Large intestine (tissue), 12 donors: ENCODE measurements at places on chromosomes 7 and 10.
A peak's percentile ranks its signal among the peaks of the same experiment; 100 is the strongest.

DNA sequence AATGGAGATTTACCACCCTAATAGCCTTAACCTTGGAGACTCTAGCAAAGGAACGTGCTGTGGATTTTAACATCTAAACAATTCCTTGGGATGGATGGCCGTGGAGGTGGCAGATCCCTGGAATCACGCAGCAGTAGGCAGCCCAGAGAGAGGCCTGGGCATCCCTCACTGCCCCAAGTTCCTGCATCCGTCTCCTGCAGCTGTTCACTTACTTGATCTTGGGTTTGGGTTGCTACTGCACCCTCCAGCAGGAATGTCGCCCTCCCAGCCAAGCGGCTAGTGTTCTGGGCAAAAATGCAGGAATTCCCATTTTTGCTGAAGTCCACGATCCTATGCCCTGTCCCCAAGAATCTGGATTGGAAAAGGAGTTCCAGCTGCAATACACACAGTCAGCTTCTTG, 166.7 kb upstream of the SH2B2 start:
- no peak for DNase-seq

DNA sequence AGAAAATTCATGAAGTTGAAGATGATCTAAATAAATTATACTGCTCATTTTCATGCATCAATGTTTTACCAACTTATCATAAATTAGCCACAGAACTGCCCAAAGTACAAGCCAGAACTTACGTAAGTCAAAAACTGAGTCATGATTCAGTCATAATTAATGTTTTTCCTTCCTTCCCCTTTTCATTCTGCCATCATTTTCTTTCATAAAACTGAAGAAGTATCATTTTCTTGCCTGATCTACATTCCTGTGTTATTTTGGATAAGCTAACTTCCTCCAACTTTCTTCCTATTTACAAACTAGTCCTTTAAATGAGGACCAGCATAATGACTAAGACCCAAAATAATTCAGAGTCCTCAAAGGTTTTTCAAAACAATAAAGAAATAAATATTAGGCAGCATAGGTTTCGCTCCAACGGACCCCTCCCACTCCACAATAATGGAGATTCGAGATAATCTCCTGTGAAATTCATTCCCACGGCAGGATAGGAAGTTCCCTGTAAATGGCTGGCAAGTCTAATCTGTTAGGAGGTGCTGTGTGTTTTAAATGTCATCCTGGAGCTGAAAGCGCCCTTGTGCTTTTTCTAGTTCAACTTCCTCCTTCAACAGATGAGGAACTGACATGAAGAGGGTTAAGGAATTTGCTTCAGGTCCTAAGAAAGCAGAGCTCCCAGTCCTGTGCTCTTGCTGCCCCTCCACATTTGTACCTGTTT, 218.9 kb downstream of the DOCK4 start:
- DNase-seq, result no peak

- no peak for DNase-seq
These were observed 22.4 kb downstream of the FBXW4 start for GRCh38 chr10:101672536-101672935.

- DNase-seq, result no peak
These were observed 279.0 kb downstream of the ELFN1 start for GRCh38 chr7:1948887-1949680.

GRCh38 chr10:74529205-74529604, 297.2 kb upstream of the KAT6B start:
- DNase-seq, result no peak

DNA sequence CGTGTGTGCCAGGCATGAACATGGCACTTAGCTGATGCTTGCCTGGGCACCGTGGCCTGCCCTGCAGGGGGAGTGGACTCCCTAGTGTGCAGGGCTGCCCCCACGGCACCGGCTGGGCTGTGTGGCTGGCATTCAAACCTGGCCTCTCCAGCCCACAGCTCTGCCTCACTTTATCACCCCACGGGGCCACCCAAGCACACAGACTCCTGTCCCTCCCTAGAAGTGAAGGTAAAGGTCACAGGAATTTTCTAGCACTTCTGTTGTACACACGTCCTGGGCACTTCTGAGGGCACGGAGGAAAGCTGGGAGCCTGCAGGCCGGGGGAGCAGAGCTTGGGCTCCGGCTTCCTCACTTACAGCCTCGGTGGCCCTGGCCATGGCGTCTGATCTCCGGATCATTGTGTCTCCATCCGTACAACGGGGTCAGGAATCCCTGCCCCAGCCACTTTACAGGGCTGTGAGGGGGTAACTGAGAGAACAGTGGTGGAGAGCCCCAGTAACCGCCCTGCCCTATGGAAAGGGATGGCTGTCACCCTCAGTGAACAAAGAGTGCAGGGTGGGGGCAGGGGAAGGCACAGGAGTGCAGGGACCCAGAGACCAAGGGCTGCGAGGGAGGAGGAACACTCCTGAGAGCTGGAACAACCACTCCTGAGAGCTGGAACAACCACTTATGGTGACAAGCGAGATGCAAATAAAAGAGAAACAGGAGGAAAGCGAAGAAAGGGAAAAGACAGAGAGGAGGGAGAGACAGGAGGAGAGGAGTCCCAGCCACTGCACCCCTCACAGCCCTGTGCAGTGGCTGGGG, 3.9 kb upstream of the PYROXD2 start:
- DNase-seq, result no peak

DNA sequence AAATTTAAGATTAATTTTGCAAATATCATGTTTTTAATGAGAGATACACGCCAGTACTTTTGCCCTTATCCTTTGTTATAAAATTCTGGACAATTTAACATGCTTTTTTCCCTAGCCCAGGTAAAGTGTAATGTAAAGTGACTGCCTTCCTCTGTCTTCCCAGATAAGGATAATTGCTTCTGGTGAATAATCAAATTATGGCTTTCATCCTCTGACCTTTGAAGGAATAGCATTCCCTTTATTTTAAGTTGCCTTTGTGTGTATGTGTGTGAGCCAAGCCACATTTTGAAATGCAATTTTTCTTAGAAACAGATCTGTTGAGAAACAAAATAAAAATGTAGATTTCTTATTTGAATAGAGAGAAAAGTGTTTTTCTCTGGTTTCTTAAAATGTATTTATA, 107.5 kb downstream of the ADAM22 start:
- no peak for DNase-seq

DNA sequence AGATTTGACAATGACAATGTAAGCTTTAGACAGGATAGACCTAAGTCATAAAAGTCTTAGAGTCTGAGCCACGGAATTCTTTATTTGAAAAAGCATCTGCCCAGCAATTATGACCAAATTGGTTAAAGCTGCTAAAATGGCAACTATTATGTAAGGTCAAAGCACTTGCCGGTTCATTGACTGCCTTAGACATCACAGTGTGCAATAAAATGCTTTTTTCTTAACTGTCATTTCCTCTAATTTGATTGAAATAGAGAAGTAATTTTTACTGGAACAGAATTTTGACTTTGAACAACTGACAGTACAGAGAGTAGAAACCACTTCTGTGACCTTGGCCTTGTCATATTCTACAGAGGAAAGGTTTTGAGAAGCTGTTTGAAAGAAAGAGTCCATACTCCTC, 142.9 kb downstream of the THSD7A start:
- no peak for DNase-seq

- peak; percentile 77 for DNase-seq
These were observed 148.9 kb downstream of the PARD3 start for GRCh38 chr10:34666008-34666704.

- no peak for DNase-seq
These were observed 289.9 kb upstream of the LRRN3 start for GRCh38 chr7:110800984-110801383.

DNA sequence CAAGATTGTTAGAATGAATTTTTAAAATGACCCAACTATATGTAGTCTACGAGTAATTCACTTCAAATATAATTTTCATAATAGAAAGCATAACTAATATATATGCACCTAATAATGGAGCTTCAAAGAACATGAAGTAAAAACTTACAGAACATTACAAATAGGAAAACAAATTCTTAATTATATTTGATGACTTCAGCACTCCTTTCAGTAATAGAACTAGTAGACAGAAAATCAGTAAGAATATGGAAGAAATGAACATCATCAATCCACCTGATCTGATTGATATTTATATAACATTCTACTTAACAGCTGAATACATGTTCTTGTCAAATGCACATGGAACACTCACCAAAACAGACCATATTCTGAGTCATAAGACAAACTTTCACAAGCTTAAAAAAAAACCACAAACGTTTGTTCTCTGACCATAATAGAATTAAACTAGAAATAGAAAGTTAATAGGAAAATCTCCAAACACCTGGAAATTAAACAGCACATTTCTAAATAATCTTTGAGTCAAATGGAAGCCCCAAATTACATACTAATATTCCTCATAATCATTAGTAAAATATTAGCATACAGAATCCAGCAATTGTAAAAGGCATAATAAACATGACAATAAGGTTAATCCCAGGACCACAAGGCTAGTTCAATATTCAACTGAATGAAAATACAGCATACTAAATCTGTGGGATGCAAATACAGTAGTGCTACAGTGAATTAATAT, 48.0 kb downstream of the BRAF start:
- no peak for DNase-seq

GRCh38 chr7:8232999-8233847, 28.7 kb downstream of the ICA1 start:
- peak; percentile 54 for DNase-seq

DNA sequence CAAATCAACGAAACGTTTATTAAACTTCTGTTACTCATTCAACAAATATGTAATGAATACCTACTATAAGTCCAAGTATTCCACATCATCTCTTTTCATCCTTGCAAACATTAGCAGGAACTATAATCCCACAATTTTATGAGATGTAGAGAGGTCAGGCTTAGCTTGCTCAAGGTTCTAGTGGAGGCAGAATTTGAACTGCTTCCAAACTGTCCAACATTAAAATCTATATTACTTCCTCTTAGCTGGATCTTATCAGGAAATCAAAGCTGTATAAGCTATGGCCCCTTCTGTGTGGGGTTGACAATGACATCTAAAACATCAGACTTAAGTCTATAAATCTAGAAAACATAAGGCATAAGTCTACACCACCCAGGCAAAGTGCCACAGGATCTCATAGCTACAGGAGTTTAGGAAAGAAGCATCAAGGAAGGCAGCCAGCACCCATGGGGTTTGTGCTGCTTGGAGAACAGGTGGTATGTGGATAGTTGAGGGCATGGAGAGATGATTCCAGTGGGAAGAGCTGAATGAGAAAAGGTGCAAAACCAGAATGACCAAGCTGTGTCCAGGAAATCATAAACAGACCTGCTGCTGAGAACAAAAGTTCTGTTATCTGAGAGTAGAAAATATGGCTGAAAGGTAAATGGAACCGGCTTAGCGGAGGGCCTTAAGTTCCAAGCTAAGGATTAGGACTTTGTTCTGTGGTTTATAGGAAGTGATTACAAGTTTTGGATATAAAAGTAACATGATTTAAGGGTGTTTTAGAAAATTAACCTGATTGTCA, 34.5 kb downstream of the PAPSS2 start:
- DNase-seq, result no peak

DNA sequence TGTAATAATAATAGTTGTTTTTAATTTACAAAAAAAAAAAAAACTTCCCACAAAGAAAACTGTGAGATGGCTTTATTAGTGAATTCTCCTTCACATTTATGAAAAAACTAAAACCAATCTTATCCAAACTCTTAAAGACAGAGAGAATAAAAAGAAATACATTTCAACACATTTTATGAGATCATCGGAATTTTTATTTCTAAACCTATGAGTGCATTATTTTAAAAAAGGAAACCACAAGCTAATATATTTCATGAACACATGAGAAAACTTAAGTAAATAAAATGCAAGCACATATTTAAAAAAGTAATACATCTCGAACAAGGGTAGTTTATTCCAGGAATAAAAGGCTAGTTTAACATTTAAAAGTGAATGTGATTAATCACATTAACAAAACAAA, 31.5 kb downstream of the C7orf25 start:
- DNase-seq, result no peak

DNA sequence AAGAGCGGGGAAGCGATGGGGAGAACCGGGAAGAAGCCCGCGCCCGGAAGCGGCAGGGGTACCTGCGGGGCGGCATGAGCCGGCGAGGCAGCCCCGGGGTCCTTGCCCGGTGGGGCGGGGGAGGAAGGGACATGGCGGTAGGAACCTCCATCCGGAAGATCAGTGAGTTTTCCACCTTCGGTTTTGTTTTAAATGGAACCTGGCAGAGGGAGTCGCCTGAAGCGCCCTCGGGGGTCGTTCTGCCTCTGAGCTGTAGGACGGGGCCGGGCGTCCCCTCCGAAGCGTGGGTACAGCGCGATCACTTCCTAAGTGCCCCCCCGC, 471 bp downstream of the PFKP start:
- DNase-seq, result no peak

DNA sequence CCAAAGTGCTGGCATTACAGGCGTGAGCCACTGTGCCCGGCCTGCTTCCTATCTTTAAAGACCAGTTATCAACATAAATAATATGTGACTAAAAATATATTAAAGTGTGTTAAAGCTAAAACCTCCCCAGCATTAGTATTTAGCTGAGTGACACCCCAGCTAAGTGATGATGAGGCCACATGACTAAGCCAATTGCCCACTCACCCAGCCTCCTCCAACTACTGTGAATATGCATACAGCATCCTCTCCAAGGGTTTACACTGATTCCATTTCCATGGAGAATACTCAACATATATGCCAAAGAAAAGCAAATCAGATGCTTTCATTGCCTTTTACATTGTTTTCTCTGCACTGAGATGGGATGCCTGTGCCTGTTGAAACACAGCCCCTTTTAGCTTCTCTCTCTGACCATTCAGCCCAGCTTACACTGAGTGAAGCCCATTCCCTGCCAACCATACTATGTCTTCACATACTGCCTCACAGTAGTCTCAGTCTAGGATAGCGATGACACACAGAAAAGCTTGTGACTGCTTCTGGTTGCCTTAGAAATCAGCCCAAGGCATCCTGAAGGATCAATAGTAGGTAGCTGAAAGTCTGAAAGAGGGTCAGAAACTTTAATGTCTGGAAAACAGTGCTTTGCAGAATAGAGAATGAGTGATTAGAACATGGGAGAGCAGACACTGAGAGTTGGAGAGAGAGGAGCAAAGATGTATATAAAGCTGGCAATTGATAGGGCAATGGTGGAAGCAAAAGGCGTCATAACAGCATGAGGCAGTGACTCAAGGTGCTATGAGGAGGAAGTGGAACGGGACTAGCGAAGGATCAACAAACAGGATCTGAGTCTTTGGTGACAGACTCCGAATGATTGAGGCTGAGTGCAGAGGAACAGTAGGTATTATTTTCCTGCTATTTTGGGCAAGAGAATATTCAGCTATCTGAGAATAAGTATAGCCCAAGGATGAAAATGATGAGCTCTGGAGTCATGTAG, 19.8 kb upstream of the ATE1 start:
- DNase-seq, result peak; percentile 16
